Frontal cortex (tissue), 4 donors: ENCODE measurements at places on chromosomes 2 and 18. TPM values are rescaled to one million over a fixed set of nuclear protein-coding genes. Genes with fewer than 3 reads are reported as not detected.

KIF3C gene
- 86.8 TPM for total RNA-seq

COLEC11 gene
- 0.41 TPM for total RNA-seq

CNTNAP5 gene
- 30.6 TPM for total RNA-seq

CBLN2 gene
- 280 TPM for total RNA-seq

CRYBA2 gene
- not detected for total RNA-seq

PRKAG3 gene
- not detected for total RNA-seq

IL36B gene
- not detected for total RNA-seq

EVA1A gene
- total RNA-seq = 0.41 TPM

BAZ2B gene
- total RNA-seq = 192 TPM

DSG2 gene
- 3.3 TPM for total RNA-seq

TFCP2L1 gene
- total RNA-seq = under 0.01 TPM

DCAF17 gene
- total RNA-seq = 70.5 TPM

CCDC148 gene
- total RNA-seq = 32.6 TPM

SLC9A2 gene
- 0.41 TPM for total RNA-seq

CXCR1 gene
- under 0.01 TPM for total RNA-seq

AGFG1 gene
- 73.0 TPM for total RNA-seq

ACTR1B gene
- 28.9 TPM for total RNA-seq

CIB4 gene
- not detected for total RNA-seq

LIPG gene
- 10.2 TPM for total RNA-seq

SCN7A gene
- total RNA-seq = 1.6 TPM

AQP12B gene
- total RNA-seq = not detected

STAM2 gene
- 63.6 TPM for total RNA-seq

SPP2 gene
- total RNA-seq = not detected

SH2D6 gene
- total RNA-seq = 0.41 TPM

ITSN2 gene
- 25.3 TPM for total RNA-seq

PLCD4 gene
- 1.2 TPM for total RNA-seq

ACTG2 gene
- 0.82 TPM for total RNA-seq

MYCN gene
- total RNA-seq = 70.5 TPM

AGXT gene
- total RNA-seq = not detected

TDRD15 gene
- under 0.01 TPM for total RNA-seq

ESPNL gene
- under 0.01 TPM for total RNA-seq

BCS1L gene
- 28.9 TPM for total RNA-seq

SNTG2 gene
- 4.5 TPM for total RNA-seq

ZC3H15 gene
- 63.2 TPM for total RNA-seq

CFC1 gene
- 0.41 TPM for total RNA-seq

DSC2 gene
- total RNA-seq = 5.3 TPM

LCLAT1 gene
- total RNA-seq = 23.6 TPM

HRH4 gene
- total RNA-seq = not detected

LRRTM1 gene
- 11.4 TPM for total RNA-seq

THSD7B gene
- total RNA-seq = 13.9 TPM

ZBTB7C gene
- total RNA-seq = 1.6 TPM

TWIST2 gene
- total RNA-seq = not detected

GALNT13 gene
- total RNA-seq = 18.8 TPM

MAPRE3 gene
- 13.9 TPM for total RNA-seq

GALNT14 gene
- 10.2 TPM for total RNA-seq

NPAS2 gene
- 6.5 TPM for total RNA-seq

CYTIP gene
- total RNA-seq = 2.9 TPM

SCN1A gene
- 15.1 TPM for total RNA-seq

TMEM127 gene
- 14.7 TPM for total RNA-seq

EPB41L3 gene
- total RNA-seq = 57.5 TPM

RESP18 gene
- 0.82 TPM for total RNA-seq

RPRM gene
- 154 TPM for total RNA-seq

CFAP221 gene
- total RNA-seq = 7.3 TPM

NTSR2 gene
- total RNA-seq = 0.82 TPM

C18orf54 gene
- 8.2 TPM for total RNA-seq

CPLX4 gene
- total RNA-seq = not detected

UGT1A4 gene
- not detected for total RNA-seq
